ENCODE measurements at places on chromosomes 12 and 14. TPM values are rescaled to one million over a fixed set of nuclear protein-coding genes. Genes with fewer than 3 reads are reported as not detected.
A peak's percentile ranks its signal among the peaks of the same experiment; 100 is the strongest.

DNA sequence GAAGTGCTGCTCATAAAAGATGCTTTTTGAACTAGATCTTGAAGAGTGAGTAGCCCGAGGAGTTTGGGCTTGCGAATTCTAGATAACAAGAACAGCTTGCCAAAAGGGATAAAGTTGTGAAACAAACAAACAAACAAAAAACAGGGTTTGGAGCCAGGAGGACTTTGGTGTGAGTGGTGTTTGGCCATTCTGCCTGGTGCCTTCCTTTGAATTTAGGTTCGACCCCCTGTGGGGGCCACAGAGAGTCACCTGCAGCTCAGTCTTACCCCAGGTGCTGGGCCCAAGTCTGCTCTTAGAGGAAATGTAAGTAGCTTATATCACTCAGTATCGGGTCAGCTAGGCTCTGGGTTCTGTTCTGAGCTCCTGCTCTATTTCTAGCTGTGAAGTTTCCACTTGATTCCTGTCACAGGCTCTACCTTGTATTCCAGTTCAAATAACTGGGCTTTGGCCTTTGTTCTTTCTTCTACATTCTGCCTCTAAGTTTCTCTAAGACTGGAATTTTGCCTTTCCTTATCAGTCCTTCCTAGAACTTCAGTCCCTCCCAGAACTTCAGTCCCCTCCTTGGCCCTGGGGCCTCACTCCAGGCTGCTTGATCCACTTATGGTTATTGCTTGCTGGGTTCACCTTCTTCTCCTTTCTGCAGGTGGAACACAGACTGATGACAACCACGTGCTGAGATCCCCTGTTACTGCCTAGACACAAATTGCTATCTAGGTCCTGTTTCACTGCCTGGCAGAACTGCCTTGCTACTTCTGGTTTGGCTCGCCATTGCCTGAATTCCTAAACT is 20.5 kb upstream of the DUSP6 start:
- DNase-seq: no peak

DNA sequence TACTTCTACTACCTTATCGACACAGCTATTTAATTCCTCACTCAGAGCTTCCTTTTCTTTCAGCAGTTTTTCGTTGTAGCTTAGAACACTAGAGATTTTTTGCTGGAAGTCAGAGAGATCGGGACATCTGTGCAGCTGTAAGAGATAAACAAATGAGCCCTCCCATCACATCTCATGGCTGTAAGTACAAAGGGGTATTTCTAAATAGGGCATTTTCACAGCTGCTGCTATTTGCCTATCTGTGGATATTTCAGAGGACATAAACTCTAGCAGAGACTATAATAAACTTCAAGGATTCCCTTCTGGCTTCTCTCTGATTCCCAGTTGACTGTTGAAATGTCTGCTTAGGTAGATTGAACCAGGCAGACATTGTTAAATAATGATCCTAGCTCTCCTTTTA is 76.1 kb upstream of the SAV1 start:
- no peak for DNase-seq

DNA sequence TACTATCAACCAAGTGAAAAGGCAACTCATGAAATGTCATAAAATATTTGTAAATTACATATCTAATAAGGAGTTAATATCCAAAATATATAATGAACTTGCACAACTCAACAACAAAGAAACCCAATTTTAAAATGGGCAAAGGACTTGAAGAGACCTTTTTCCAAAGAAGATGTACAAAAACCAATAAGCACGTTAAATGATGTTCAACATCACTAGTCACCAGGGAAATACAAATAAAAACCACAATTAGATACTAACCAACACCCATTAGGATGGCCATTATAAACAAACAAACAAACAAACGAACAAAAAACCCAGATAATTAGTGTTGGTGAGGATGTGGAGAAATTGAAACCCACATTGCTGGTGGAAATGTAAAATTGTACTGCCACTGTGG is 92.3 kb upstream of the ARID2 start:
- no peak for DNase-seq

GRCh38 chr14:79861111-79861510 is 350.2 kb downstream of the DIO2 start:
- no peak for DNase-seq

DNA sequence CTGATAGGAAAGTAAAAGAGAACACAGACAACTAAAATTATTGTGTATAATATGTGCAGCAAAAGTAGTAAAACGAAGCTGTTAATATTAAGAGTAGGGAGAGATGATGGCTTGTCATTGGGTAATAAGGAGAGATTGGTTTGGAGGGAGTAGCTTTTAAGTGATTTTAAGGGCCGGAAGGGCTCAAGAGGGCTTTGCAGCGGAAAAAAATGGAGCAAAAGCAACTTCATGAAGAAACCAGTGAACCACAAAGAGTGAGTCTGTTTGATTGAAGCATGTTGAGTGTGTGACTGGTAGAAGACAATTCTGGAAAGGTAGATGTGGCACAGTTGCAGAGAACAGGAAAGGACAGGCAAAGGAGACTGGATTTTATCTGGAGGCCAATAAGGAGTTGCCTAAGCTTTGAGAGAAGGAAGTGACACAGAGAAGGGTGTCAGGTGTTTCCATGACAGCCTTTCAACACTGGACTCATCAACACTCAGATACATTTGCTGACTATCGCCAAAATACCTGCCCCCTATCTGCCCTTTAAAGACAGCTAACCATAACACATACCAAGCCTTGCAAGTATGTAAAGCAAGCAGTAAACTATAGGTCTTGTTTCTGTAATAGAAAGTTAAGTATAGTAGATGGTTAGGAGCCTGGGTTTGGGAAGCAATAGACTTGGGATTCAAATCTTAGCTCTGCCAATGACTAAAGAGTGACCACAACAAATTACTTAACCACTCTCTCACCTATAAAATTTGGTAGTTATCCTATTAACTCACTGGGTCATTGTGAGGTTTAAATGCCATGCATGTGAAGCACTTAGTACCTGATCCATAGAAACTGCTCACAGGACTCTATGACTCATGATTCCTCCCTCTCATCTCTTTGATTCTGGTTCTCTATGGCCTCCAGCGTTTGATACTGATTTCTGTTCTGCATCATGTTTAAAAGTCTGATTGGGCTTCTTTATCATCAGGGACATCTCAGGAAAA is 117.3 kb upstream of the LMNTD1 start:
- DNase-seq: no peak

DNA sequence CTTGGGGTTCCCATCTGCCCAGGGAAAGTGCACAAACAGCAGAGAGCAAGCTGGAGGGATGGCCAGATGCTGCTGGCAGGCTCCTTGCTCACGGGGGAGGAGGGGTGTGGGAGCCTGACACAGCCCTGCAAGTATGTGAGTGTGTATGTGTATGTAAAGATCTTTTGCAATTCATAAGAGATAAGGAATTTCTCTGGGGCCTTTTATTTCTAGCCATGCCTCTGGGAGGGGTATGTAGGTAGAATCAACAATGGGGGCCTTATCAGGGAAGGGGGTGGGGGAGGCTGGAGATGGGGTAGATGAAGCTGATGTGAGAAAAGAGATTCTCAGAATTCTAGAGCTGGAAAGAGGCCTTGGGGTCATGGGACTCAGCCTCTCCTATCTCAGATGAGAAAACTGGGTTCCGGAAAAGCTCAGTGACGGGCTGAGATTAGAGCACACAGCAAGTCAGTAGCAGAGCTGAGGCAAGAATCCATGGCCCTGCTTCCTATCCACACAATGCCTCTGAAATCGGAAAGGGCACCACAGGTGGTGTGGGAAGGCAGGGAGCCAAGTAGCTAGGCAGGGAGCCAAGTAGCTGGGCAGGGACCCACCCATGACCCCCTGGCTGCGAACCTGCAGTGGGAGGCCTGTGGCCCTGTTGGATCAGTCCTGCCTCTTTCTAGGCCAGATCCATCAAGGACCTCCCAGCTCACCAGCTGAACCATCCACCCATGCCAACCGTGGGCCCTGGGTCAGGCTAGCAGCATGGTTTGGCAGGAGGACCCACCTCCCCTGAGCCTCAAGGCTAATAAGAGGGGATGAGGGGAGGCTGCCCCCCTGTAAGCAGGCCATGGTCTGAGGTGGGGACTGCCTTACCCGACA is 54.7 kb downstream of the PLEKHG3 start:
- no peak for DNase-seq

DNA sequence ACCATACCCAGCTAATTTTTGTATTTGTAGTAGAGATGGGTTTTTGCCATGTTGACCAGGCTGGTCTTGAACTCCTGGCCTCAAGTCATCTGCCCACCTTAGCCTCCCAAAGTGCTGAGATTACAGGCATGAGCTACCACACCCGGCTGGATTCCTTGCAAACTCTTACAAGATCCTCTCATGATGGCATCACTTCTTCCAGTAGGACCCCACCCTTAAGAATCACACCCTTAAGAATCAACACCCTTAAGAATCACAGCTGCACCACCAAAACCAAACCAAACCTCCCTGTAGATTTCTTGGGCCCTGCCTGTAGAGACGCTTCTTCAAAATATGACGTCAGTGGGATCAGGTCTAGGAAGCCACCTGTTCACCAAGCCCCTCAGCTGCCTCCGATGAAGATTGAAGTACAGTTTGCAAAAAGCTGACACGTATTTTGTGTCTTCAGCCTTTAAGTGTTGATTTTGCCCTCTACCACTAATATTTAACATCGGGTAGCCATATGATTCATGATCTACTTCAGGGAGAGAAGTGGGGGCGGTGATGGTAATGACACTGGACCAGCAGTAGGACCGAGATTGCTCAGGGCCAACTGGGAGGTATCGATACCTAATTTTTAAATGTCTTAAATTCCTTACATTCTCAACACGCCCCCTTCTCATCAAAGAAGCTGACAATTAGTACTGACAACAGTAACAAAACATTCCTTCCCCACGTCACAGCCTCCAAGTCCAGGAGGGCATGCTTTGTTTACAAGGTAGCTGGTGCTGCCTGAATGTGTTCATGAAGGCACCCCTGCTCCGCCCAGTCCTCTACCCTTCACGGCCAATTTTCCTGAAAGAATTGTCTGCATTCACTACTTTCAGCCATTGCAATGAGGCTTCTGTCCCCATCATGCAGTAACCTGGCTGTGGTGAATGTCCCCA is 57.2 kb downstream of the ESRRB start:
- DNase-seq: no peak

The PTCSC3 gene
- total RNA-seq: not detected

DNA sequence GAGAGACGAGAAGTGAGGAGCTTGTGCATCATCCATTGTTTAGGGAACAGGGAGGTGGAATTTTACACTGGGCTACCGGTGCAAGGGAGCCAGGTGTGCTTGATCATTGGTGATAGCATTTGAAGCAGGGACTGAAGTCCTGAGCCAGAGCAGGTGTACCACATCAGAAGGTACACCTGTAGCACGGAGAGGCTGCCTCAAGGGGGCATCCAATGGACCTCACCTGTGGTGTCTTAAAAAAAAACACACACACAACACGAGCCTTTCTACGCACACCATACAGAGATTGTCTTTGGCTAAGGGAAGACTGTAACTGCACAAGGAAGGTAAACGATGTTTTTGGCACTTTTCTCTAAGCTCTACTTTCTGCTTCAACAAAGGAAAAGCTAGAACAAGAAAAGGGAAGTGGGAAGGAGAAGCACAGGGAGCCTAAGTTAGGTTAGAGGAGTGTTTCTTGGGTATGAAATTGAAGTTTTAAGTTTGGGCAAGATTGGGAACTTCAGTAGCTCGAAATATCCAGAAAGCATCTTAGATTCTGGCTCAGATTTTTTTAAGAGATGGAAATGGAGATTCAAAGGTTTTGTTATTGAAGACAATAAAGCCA is 334.3 kb upstream of the FBXO33 start:
- no peak for DNase-seq

The KLHL33 gene
- 3.6 TPM for total RNA-seq

The ST8SIA1 gene
- total RNA-seq: 13.8 TPM

GRCh38 chr12:82514880-82515279 is 156.6 kb downstream of the METTL25 start:
- DNase-seq: no peak

The DAO gene
- not detected for total RNA-seq

- no peak for DNase-seq
These were observed 733.9 kb downstream of the NRXN3 start for GRCh38 chr14:78904094-78904493.

DNA sequence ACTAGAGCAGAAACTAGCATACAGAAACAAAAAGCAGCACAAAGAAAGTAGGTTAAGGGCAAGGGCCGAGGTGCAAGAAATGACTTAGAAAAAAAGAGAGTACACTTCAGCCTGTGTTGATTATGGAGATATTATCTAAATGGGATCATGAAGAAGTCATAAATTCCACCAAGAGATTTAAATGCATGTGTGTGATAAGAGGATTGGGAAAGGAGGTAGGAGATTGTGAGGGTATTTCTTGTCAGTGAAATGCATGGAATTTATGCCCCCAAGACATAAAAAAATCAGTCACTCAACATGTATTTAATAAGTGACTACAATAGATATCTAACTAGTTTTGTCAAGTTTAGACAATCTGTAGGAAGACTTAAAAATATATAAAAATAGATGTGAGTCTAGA is 976.2 kb upstream of the LRFN5 start:
- DNase-seq: no peak

DNA sequence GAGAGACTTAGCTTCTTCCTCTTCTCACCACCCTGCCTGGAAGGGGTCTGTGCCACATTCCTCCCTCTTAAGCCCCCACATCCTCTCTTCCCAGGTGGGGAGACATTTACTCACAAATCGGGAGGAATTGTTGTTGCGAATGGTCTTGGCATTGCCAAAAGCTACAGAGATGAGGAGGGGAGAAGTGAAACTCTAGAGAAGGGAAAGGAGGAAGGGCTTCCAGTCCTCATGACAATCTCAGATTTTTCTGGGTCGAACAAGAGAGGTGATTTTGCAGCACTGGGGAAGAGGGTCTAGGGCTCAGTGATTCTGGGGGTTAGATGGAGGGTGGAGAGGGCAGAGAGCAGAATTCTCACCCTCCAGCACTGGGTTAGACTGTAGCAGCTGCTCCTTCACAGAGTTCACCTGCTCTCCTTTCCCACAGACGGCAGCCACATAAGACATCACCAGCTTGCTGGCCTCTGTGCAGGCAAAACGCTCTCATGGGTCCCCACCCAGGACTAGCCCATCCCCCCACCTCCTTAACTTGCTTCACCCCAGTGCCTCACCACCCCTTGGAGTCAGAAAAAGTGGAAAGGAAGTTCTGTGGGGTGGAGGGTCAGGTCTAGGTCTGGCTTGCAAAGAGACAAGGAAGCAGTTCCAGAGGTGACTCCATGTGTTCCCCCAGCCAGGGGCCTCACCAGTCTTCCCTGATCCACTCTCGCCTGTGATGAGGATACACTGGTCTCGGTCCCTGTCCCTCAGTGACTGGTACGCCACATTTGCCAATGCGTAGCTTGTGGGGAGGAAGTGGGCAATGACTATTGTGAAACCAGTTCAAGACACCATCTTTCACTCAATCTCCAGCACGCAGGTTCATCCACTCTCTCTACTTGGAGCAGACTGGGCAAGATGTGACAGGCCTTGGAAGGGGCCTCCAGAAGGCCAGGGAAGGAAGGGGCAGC is 2.7 kb downstream of the MYO1A start:
- peak; percentile 76 for DNase-seq

The DCAF5 gene
- total RNA-seq: 56.1 TPM

GRCh38 chr12:85277900-85278597 is 2.0 kb upstream of the ALX1 start:
- no peak for DNase-seq

GRCh38 chr12:11695321-11695720 is 45.8 kb downstream of the ETV6 start:
- DNase-seq: no peak

- no peak for DNase-seq
These were observed 228.6 kb downstream of the CHST11 start for GRCh38 chr12:104685366-104685765.

The LHX5 gene
- total RNA-seq: not detected

The ACRBP gene
- 8.0 TPM for total RNA-seq
